ENCODE measurements at places on chromosomes 7 and 10.

GRCh38 chr7:22723181-22723601 lies 3.8 kb upstream of the IL6 start:
- no peak for DNase-seq

DNA sequence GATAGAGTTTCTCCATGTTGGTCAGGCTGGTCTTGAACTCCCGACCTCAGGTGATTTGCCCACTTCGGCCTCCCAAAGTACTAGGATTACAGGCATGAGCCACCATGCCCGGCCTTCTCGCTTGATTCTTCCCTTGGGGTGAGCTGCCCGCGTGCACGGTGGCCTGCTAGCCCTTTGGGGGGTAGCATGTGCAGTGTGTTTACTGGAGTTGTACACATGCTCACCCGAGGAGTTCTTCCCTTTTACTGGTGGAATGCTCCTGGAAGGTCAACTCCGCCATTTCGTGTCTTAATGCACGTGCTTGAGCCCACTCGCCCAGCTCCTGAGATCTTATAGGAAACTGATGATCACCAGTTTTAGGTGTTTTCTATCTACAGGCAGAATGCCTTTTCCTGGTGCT lies 17.0 kb upstream of the ADAMTS14 start:
- no peak for DNase-seq

GRCh38 chr7:113804475-113805095 lies 114.2 kb downstream of the PPP1R3A start:
- no peak for DNase-seq

DNA sequence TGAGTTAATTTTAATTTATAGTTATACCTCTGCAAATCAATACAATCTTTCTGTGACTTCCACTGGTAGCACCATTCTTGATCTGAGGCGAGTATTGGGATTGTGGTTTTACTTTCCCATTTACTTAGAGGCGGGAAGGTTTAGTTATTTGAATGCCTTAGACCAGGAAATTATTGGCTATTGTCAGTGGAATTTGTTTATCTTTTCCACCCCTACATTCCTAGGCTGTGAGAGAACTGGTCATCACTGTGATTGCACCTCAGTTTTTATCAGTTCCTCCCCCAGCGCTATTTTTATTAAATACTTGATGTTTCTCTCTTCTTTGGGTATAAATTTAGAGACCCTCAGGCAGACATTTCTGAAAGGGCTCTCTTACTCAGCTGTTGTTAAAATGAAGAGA lies 29.9 kb downstream of the CDK14 start:
- DNase-seq: no peak

DNA sequence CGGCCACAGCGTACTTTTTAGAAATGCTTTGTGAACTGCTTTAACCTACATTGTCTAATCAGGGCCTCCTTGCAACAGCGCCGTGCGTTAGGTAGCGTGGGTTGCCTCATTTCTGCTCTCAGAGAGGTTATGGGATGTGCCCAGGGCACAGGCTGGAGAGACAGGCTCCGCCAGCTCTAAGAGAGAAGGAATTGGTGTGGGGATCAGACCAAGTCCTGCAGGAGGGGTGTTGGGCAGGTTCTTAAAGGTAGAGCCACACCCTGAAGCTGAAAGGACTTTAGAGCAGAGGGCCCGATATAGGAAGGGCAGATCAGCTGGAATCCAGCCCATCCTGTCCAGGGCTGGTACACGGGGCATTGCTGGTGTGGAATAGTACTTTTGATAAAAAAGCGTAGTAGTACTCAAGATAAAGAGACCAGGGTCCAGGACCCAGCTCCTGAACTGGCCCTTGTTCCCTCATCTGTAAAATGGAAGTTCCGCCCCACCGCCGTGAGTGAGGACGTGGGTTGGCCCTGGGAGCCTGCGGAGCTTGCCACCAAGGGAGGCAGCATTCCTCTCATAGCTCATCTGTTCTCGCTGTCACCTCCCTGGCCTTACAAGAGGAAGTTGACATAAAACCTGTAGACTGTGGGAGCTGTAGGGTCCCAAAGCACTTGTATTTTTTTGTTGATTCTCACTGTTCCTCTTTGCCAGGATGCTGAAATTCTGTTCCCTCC lies 37.2 kb downstream of the TMEM120A start:
- no peak for DNase-seq

- no peak for DNase-seq
These were observed 46.7 kb upstream of the FAM3C start for GRCh38 chr7:121442845-121443244.

DNA sequence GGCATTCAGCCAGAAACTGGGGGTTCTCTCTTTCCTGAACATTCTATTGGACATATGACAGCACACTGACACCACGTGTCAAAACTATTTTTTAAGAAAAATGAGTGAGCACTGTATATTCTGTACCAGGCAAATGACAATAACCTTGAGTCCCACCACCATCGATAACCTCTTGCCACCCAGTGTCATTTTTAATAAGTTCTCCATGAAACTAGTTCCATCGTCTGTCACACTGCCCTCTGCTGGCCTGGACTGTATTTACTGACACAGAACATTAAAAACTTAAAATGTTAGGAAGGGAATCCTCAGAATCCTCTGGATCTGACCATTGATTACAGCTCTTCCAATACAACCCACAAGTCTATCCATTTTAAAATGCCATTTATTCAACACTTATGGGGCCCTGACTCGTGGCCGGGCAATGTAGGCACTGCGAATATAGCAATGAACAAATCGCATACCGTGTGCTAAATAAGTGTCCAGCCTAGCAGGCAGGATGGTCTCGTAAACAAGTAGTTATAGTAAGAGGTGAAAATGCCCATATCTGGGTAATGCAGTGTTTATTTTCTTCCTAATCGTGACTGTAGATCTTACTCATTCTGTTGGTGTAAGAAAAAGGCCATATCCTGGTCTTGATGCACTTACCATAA lies 35.9 kb upstream of the CACNB2 start:
- DNase-seq: no peak
